Stimulated activated CD4-positive, alpha-beta T cell treated with anti-CD3 and anti-CD28 coated beads, Interleukin-12 subunit alpha, Interleukin-12 subunit beta, amount 100 ng/mL, for 4 hours (primary cell): ENCODE measurements at places on chromosomes 4 and X.

DNA sequence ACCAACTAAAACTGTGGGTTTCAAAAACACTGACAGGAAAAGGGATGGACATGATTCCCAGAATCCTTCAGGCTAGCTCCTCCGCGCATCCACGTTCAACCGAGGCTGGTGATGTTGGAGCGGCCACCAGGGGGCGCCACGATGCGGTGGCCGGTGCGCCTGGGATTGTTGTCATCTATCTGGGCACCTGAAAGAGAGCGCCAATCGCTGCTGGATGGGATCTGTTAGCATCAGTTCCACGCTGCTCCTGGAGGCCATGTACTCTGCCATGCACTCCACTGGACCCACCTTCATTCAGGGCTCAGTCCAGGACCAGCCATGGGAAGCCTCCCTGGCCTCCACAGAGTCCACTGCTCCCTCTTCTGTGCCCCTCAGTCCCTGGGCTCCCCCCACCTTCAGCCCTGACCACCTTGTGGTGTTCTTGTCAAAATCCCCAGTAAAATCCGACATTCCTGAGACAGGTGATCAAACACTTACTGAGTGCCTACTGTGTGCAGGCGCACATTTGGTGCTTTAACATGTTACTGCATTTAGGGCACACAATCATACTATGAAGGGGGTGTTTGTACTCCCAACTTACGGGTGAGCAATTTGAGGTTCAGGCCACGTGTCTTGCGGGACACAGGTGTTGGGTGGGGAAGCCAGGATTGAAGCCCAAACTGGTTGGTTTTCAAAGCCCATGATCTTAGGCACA, 71.1 kb downstream of the CRMP1 start:
- DNase-seq = no peak

DNA sequence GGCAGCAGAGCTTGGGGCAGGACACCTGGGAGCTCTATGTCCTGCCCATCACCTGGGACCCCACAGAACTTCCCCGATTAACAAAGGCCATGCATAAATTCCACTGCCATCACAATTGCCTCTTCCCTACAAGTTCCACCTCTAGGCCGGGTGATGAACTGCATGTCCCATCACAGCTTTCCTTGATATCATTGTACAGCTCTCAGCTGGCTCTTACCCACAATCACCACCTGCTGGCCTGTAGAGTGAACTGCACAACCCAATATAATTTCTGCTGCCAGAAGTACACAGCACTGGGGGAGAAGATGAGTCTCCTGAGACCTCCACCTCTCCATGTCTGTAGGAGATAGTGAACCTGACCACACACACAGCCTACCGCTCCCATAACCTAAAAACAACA, 285.0 kb upstream of the AADAT start:
- DNase-seq = no peak

DNA sequence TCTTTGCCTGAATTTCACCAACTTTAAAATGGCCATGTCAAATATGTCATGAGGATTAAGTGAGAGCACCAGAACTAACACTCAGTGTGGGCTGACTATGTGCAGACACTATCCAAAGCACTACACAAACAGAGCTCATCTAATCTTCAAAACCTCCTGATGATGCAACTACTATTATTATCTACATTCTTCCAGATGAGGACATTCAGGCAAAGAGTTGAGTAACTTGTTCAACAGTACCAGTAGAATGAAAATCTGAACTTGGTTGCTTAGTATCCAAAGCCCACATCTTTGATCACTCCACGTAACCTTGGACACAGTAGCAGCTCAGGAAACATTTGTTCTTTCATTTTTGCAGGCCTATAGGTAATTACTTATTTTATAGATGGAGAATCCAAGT, 90.1 kb downstream of the ATP8A1 start:
- DNase-seq = no peak

DNA sequence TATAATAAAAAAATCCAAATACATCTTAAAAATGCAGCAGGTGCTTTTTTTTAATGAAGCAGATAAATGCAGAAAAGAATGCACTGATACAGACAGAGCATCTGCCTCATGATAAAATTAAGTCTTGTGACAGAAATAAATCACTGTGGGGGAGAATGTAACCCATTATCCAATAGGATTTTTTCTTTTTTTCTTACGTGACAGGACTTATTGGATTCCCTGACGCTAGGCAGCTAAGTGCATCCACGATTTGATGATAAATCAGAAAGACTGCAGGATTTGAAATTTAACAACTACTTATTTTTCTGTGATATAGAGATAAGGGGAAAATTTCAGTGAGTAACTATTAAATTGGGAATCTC, 110.6 kb upstream of the PPARGC1A start:
- no peak for DNase-seq
